ENCODE measurements at places on chromosomes 6 and 20. TPM values are rescaled to one million over a fixed set of nuclear protein-coding genes. Genes with fewer than 3 reads are reported as not detected.
A peak's percentile ranks its signal among the peaks of the same experiment; 100 is the strongest.

DNA sequence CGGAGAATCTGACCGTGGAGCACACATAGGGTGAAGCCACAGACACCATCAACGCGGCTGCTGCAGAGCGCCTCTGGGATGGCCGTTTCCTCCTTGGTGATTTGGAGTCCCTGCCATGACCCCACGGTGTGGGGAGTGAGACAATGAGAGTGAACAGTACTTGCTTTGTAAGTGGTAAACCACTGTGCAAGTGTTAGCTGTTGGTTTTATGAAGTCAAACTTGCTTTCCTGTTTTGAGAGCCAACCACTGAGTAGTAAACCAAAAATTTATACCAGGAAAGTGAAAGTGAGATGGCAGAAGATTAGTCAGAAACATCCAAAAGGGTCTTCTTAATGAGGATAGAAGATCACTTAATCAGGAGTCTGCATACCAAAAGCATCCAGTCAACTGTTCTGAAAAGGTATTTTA lies 160.7 kb downstream of the FOXC1 start:
- H3K4me3 ChIP-seq, result no peak overlapping the region
- no peaks in the 10 kb centered on the region for H3K36me3 ChIP-seq
- no peak for DNase-seq
- H3K27me3 ChIP-seq, result no peaks in the 10 kb centered on the region
- H3K27ac ChIP-seq, result no peak overlapping the region

SDCBP2 gene
- 5.3 TPM for total RNA-seq

C20orf144 gene
- total RNA-seq, result 0.66 TPM

- no peak for DNase-seq
- no peak overlapping the region for H3K27ac ChIP-seq
- H3K4me3 ChIP-seq, result no peak overlapping the region
- no peaks in the 10 kb centered on the region for H3K36me3 ChIP-seq
These were observed 42.9 kb upstream of the FAM83D start for GRCh38 chr20:38883081-38883980.

- no peaks in the 10 kb centered on the region for H3K27me3 ChIP-seq
- DNase-seq, result no peak
- no peaks in the 10 kb centered on the region for H3K4me1 ChIP-seq
- H3K4me3 ChIP-seq, result no peak overlapping the region
- H3K27ac ChIP-seq, result no peak overlapping the region
- H3K36me3 ChIP-seq, result no peaks in the 10 kb centered on the region
These were observed 290.4 kb upstream of the HSF2 start for GRCh38 chr6:122109075-122109474.

DNA sequence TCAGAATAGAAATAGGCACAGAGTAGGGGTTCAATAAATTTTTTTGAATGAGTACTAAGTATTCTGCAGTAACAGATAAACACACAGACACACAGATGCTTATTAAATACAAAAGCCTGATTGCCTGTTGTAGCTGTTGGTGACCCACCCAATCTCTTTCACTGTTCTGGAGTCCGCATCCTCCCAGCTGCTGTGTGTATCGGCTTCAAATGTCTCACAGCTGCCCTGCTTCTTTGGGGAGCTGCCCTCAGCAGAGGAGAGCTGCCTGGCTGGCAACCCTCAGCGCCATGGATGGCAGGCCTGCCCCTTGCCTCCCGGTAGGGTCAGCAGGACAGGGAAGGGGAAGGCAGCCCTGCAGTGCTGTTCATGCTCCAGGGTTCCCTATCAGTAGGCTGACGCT lies 85.9 kb upstream of the PRND start:
- H3K36me3 ChIP-seq, result no peaks in the 10 kb centered on the region
- H3K27ac ChIP-seq, result no peak overlapping the region
- no peaks in the 10 kb centered on the region for H3K4me1 ChIP-seq
- no peak overlapping the region for H3K4me3 ChIP-seq

DNA sequence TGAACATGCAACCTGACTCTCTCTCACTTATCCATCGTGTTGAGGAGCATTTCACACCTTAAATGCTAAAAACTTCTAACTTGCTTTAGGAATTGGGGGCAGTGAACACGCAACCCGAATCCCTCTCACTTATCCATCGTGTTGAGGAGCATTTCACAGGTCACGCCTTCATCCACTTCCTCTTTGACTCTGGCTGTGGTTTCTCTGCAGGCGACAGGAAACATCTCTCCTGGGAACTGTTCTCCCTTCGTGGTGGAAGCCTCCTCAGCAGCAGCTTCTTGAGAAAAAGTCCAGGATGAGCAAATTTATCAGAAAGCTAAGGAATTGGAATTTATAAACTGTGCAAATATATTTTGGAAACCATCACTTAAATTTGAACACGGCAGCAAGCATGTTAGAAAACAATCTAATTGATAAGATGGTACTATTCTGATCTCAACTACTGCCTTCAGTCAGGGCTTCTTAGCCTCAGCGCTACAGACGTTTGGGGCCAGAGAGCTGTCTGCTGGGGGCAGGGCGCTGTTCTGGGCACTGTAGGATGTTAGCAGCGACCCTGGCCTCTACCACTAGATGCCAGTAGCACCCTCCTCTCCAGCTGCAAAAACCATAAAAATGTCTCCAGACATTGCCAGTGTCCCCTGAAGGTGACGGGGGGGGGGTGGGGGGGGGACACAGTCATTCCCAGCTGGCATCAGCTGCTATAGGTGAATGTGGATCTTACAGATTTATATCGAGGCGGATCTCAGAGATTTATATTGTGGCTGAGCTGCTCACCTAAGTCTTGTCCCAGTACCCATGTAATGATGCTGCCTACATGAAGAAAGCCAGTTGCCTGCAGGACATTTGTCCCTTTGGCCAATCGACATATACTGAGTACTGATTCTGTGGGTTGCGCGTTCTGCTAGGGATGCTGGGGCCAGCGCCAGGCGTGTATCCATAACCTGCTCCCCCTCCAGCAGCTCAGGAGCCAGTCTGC lies 26.2 kb downstream of the CTCFL start:
- H3K27me3 ChIP-seq, result no peaks in the 10 kb centered on the region
- DNase-seq, result peak; percentile 73
- H3K36me3 ChIP-seq, result no peaks in the 10 kb centered on the region
- 0 out of 2 replicates have a peak overlapping the region, but pooled peaks have one; percentile 30 for H3K4me3 ChIP-seq
- no peak overlapping the region for H3K27ac ChIP-seq

- no peak overlapping the region for H3K4me3 ChIP-seq
- peaks cover 28% of the 10 kb centered on the region for H3K4me1 ChIP-seq
- H3K27me3 ChIP-seq, result no peaks in the 10 kb centered on the region
- no peaks in the 10 kb centered on the region for H3K36me3 ChIP-seq
- DNase-seq, result no peak
- no peak overlapping the region for H3K27ac ChIP-seq
These were observed 142.0 kb downstream of the UST start for GRCh38 chr6:148888856-148889255.

- peak; percentile 64 for DNase-seq
- H3K27ac ChIP-seq, result peak overlapping the region; percentile 29
- H3K27me3 ChIP-seq, result no peaks in the 10 kb centered on the region
- H3K36me3 ChIP-seq, result no peaks in the 10 kb centered on the region
These were observed 100.6 kb downstream of the CRYBG1 start for GRCh38 chr6:106461084-106461483.

GRCh38 chr20:58875111-58875510 lies 22.6 kb downstream of the GNAS start:
- H3K27me3 ChIP-seq, result no peaks in the 10 kb centered on the region
- no peaks in the 10 kb centered on the region for H3K36me3 ChIP-seq

DNA sequence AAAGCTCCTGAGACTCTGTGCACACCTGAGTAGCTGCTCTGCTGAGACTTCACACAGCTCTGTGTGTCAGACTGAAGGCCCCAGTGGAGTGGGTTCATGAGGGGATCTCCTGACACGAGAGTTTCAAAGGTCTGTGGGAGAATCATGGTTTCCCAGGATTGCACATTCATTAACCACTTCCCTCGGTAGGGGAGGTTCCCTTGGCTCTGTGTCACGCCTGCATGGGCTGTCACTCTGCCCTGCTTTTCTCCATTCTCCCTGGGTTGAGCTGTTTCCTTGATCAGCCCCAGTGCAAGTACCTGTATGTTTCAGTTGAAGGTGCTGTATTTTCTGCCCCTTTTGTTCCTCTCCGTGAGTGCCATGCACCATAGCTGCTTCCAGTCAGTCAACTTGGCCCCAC lies 236.9 kb downstream of the EPM2A start:
- no peak overlapping the region for H3K27ac ChIP-seq
- no peak overlapping the region for H3K4me3 ChIP-seq
- H3K36me3 ChIP-seq, result no peaks in the 10 kb centered on the region
- no peak for DNase-seq
- no peaks in the 10 kb centered on the region for H3K4me1 ChIP-seq

DNA sequence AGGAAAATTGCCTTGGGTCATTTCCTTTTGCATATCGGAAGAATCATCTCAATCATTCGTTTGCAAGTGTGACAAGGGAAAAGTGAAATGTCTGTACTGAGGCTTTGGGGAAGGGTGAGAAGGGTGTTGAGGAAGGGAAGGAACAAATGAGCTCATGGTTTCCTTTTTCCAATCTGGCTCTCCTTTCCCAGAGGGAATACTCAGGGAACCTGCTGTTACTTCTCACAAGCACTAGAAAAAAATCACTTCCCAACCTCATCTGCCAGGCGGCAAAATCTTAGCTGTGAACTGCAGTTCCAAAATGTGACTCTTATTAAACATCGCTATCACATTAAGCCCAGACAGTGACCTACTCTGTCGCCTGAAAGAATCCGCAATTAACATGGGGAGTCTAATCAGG lies 258.1 kb downstream of the ZNF217 start:
- no peaks in the 10 kb centered on the region for H3K27me3 ChIP-seq
- DNase-seq, result no peak
- H3K36me3 ChIP-seq, result no peaks in the 10 kb centered on the region
- no peak overlapping the region for H3K27ac ChIP-seq
- H3K4me1 ChIP-seq, result no peaks in the 10 kb centered on the region

KCNK16 gene
- total RNA-seq, result not detected

DNA sequence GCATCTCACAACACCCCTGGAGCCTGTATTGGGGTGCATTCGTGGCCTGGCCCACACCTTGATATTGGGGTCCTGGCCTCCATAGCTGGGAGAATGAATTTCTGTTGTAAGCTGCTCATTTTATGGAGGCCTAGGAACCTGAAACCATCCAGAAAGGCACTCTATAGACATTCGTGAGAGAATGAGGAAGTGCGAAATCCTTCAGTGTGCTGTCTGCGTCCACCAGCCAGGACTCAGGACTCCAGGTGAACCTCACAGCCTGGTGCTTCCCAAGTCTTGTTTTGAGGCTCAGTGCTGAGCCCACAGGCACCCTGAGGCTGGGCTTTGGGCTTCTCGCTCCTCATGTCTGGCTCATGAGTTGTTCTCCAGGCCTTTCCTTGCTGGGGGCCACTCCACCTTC lies 11.9 kb upstream of the RBBP8NL start:
- H3K4me1 ChIP-seq, result no peaks in the 10 kb centered on the region
- no peaks in the 10 kb centered on the region for H3K27me3 ChIP-seq
- H3K36me3 ChIP-seq, result no peaks in the 10 kb centered on the region
- no peak overlapping the region for H3K27ac ChIP-seq
- no peak overlapping the region for H3K4me3 ChIP-seq

DNA sequence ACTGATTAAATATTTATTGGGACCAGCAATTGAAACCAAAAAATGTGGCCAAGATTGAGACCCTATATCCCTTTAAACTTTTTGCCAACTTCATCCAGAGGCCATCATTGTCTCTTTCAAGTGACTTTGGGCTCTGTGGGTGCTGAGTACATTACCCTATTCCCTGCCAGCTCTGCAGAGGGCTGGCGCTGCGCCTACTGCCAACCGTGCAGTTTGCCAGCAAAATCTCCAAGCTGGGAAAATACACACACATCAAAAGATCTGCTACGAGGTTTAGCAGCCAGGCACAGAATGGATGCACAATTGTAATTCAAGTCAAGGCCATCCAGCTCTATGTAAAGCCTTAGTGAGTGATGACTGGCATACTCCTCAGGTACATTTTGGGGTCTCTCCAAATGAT lies 125.0 kb downstream of the CBLN4 start:
- H3K27me3 ChIP-seq, result no peaks in the 10 kb centered on the region
- no peak overlapping the region for H3K4me3 ChIP-seq
- peaks cover 7% of the 10 kb centered on the region for H3K36me3 ChIP-seq
- no peak for DNase-seq
- no peak overlapping the region for H3K27ac ChIP-seq

DOP1A gene
- total RNA-seq, result 18.6 TPM

- H3K27ac ChIP-seq, result no peak overlapping the region
- H3K27me3 ChIP-seq, result no peaks in the 10 kb centered on the region
- no peak for DNase-seq
These were observed 4.3 kb downstream of the SMIM26 start for GRCh38 chr20:18571578-18571977.
